Activated naive CD8-positive, alpha-beta T cell treated with anti-CD3 and anti-CD28 coated beads, Interleukin-2, amount 50 U/mL, for 16 hours (primary cell): ENCODE measurements at places on chromosomes 2 and 18.

DNA sequence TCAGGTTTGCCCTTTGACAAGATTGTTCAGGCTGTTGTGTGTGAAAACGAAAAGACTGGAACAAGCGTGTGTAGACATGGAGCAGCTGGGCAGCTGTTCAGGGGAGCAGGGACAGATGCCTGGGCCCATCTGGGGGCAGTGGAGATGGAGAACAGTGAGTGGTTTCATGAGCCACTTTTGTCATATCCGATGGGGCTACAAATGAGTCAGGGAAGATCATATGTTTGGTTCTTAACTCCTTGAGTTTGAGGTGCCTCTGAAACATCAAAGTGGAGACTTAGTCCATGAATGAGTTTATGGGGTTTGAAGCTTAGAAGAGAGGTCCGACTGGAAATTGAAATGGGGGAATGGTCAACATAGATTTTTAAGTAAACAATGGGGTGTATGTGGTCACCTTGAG lies 9.3 kb upstream of the PLB1 start:
- DNase-seq: no peak

DNA sequence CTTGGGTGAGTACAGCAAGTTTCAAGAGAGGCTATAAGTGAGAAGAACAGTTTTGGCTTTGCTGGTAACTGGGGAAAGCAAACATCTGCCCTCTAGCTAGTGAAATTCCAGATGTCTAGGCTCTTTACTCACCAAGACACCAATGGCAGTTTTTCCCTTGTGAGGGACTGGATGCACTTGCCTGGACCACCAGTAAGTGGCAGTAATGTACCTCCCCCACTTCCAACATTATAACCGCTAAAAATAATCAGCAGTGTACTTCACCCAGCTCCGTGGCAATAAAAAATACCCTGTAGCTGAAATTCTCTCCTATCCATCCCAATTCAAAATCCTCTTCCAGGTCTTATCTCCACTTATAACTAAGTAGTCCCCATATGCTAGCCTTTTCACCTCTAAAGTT lies 383.9 kb downstream of the ARHGAP15 start:
- DNase-seq: no peak

GRCh38 chr2:140376686-140377085 lies 1596.5 kb upstream of the NXPH2 start:
- DNase-seq: no peak

DNA sequence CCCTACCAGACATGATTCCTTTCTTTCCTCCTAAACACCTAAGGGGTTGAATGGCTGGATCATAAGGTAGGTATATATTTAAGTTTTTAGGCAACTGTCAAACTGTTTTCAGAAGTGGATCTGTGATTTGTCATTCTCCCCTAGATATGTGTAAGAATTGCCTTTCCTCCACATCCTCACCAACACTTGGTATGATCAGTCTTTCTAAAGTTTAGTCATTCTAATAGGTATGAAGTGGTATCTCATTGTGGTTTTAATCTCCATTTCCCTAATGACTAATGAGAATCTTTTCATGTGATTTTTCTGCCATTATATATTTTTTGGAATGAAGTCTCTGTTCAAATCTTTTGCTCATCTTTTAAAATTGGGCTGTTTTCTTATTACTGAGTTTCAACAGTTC lies 122.1 kb downstream of the TFCP2L1 start:
- DNase-seq: no peak

GRCh38 chr2:75348307-75348706 lies 149.0 kb upstream of the TACR1 start:
- DNase-seq: no peak

GRCh38 chr2:74583504-74583903 lies 29.0 kb downstream of the DOK1 start:
- no peak for DNase-seq

- no peak for DNase-seq
These were observed 810.9 kb downstream of the CPS1 start for GRCh38 chr2:211367293-211367692.

DNA sequence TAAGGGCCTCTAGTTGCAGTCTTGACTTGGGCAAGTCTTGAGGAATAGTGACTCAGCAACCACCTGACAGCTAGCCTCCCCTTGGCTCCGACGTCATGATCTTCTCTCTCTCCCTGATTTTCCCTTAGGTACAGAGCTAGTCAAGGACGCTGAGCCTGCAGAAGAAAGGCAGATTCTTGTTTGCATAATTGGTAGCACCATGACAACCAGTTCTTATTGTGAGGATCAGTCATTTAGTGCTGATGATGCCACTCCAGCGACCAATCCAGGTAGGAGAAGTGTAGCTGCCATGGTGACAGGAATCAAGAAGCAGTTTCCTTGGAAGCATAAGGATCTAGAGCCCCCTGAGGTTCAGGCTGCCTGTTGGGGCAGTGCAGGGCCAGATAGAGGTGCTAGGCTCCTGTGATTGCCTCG lies 2.8 kb upstream of the RESP18 start:
- no peak for DNase-seq
